ENCODE measurements at places on chromosomes 6 and 20. TPM values are rescaled to one million over a fixed set of nuclear protein-coding genes. Genes with fewer than 3 reads are reported as not detected.

The RNF146 gene
- 13.1 TPM for total RNA-seq

The SEMG1 gene
- total RNA-seq: not detected

- H3K36me3 ChIP-seq: no peaks in the 10 kb centered on the region
- H3K27me3 ChIP-seq: peaks cover 26% of the 10 kb centered on the region
- H3K4me1 ChIP-seq: no peaks in the 10 kb centered on the region
- peak; percentile 54 for DNase-seq
- H3K4me3 ChIP-seq: no peak overlapping the region
- H3K27ac ChIP-seq: no peak overlapping the region
Measured at GRCh38 chr20:48467622-48468021, 360.2 kb downstream of the PREX1 start.

DNA sequence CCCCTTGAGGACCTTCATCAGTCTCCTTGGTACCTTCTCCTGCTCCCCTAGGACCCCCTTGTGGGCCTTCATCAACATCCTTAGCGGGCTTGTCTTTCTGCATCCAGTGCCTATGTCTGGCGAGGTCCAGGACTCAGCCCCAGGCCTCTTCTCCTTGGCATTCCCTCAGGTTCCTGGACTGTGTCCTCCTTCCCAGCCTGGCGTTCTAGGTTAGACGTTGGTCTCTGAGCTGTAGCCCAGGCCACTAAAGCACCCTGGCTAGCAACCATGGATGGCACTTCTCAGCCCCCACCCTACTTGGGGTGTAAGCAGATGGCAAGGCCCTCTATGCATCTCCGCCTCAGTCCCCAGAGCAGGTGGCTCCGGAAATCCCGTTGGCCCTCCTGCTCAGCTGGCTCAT lies 51.5 kb upstream of the NNAT start:
- no peak overlapping the region for H3K27ac ChIP-seq
- no peak overlapping the region for H3K4me3 ChIP-seq
- H3K27me3 ChIP-seq: peaks cover 60% of the 10 kb centered on the region
- H3K4me1 ChIP-seq: no peaks in the 10 kb centered on the region
- H3K36me3 ChIP-seq: no peaks in the 10 kb centered on the region

DNA sequence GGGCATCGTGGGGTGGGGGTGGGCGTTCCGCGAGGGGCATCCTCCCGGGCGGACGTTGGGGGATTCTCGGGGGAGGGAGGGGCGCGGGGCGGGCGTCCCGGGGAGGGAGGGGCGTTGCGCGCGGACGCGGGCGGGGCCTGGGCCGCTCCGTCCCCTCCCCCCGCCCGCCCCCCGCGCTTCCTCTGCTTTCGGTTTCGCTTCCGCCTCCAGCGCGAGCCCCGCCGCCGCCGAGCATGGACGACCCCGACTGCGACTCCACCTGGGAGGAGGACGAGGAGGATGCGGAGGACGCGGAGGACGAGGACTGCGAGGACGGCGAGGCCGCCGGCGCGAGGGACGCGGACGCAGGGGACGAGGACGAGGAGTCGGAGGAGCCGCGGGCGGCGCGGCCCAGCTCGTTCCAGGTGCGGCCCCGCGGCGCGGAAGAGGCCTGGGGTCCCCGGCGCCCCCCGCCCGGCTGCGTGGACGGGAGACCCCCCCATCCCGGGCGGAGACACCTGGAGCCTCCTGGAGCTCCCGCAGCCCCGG lies at the start of gene OGFR:
OGFR (plus strand) TSS at position 209 of the 528 bp plus-strand sequence; CDS start at position 234, 25 bp downstream.
- H3K27ac ChIP-seq: peak within 1 kb of the TSS; percentile 84
- no peaks in the 10 kb centered on the region for H3K27me3 ChIP-seq
- peaks cover 11% of the 10 kb centered on the region for H3K4me1 ChIP-seq

DNA sequence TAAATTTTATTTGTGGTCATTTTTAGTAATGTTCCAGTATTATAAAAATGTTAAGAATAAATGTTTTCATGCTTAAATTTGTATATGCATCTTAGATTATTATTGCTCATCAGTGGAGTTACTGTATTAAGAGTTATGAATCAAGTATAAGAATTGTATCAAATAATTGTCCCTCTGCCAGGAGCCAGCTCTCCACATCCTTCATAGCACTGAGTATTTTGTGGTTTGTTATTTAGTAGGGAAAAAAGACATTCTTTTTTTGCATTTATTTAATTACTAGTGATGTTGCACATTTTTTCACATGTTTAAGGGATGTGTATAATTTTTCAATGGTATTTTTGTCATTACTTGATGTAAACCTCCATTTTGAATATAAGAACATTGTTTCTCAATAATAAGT lies 102.0 kb downstream of the ADGRB3 start:
- H3K4me1 ChIP-seq: peaks cover 6% of the 10 kb centered on the region
- peak overlapping the region; percentile 72 for H3K27ac ChIP-seq
- no peaks in the 10 kb centered on the region for H3K36me3 ChIP-seq
- H3K4me3 ChIP-seq: no peak overlapping the region

DNA sequence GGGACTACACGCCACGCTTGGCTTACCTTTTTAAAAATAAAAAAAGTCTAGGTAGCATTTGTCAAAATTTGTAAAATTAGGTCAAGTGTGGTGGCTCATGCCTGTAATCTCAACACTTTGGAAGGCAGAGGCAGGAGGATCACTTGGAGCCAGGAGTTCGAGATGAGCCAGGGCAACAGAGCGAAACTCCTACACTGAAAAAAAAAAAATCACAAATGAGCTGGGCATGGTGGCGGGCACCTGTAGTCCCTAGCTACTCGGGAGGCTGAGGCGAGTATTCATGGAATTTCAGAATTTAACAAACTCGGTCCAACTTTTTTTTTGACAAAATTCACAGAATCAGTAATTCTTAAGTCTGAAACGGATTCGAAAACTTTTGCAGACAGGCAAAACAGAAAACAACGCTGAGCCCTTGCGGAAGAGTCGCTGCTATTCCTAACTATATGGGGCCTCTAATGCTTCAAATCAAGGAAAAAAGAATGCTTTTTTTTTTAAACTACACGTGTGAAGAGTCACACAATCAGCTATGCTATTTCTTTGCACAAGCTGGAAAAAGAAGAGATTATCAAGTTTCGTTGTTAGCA lies 62.9 kb downstream of the GTF2H5 start:
- peak overlapping the region; percentile 72 for H3K4me3 ChIP-seq
- peak overlapping the region; percentile 90 for H3K27ac ChIP-seq
- no peaks in the 10 kb centered on the region for H3K36me3 ChIP-seq

DNA sequence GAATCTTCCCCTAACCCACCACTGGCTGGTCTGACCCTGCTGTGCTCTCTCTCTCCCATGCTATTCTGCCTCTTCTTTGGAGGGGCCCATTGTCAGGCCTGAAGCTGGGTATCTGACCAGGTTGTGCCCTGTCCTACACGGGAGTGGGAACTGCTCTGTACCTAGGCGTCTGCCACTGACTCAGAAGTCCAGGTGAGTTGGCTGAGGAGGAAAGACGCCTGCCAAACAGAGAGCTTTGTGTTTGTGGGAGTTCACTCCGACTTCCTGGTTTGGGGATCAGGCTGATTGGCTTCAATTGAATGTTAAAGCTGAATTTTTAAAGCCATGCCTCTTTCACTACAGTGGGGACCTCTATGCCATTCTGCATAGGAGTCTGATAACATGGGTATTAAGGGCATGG lies 136.0 kb downstream of the CCDC170 start:
- H3K27me3 ChIP-seq: no peaks in the 10 kb centered on the region
- H3K36me3 ChIP-seq: no peaks in the 10 kb centered on the region
- no peak overlapping the region for H3K27ac ChIP-seq
- no peak overlapping the region for H3K4me3 ChIP-seq
- no peaks in the 10 kb centered on the region for H3K4me1 ChIP-seq
- DNase-seq: no peak

DNA sequence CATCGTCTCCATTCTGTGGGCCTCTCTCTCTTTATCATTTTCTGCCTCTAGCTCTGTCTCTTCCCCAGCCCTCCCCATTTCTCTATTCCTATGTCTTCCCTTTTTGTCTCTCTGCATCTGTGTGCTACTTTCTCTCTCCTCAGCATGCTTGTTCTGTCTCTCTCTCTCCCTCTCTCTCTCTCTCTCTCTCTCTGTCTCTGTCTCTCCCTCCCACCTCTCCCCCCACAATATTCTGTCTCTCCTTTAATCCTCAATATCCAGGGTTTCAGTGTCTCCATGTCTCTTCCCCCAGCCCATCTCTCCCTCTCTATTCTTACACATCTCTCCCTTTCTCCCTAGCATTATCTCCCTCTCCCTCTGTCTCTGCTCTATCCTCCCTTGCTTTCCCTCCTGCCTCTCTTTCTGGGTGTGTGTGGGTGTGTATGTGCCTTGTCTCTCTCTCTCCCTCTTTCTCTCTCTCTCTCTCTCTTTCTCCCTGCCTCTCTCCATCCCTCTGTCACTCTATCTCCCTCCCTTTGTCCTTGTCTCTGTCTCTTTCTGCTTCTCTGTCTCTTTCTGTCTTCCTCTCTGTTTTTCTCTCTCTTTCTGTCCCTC lies 76.9 kb upstream of the SIRPA start:
- DNase-seq: no peak
- H3K4me1 ChIP-seq: no peaks in the 10 kb centered on the region
- H3K27me3 ChIP-seq: 0 out of 2 replicates have a peak, but pooled peaks cover 6% of the 10 kb centered on the region
- no peaks in the 10 kb centered on the region for H3K36me3 ChIP-seq
- no peak overlapping the region for H3K4me3 ChIP-seq

DNA sequence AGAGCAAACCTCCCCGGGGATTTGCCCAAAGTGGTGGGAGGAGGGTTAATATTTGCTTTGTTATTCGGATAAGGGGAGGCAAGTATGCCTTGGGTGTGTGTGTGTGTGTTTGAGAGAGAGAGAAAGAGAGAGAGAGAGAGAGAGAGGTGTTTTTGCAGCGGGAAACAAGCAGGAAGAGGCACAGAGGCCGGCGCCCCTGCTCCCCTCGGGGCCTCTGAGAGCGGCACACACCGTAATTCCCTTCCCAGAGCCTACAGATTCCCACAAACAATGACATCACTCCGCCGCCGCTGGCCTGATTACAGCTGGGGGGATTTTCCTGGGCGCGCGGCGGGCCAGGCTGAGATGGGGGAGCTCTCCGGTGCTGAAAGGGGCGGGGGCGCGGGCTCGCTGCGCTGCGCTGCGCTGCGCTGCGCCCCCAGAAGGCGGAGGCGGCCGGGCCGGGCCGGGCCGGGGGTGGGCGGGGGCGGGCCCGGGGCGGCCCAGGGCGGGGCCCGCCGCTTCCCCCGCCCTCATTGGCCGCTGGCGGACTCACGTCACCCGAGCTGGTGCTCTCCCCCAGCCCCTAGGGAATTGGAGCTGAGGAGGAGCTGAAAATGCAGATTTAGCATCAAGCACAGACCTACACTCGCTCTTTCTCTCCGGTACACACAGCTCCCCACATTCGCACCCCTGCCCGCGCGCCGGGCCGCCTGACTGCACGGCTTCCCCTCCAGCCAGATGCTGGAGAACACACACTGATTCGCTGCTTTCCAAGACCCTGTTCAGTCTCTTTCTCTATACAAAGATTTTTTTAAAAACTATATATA lies at the start of gene PCSK2:
PCSK2 (plus strand) TSS at position 631 of the 809 bp plus-strand sequence. CDS start 266 bp downstream, outside the sequence.
- no peaks in the 10 kb centered on the region for H3K36me3 ChIP-seq
- H3K4me1 ChIP-seq: peaks cover 5% of the 10 kb centered on the region
- peak; percentile 40 for DNase-seq
- no peak within 1 kb of the TSS for H3K27ac ChIP-seq
- no peaks in the 10 kb centered on the region for H3K27me3 ChIP-seq
- no peak within 1 kb of the TSS for H3K4me3 ChIP-seq

GRCh38 chr20:63501818-63502670 lies 3.2 kb upstream of the EEF1A2 start:
- H3K27me3 ChIP-seq: peaks cover 15% of the 10 kb centered on the region
- no peak overlapping the region for H3K27ac ChIP-seq
- peak; percentile 93 for DNase-seq

The SSTR4 gene
- not detected for total RNA-seq

DNA sequence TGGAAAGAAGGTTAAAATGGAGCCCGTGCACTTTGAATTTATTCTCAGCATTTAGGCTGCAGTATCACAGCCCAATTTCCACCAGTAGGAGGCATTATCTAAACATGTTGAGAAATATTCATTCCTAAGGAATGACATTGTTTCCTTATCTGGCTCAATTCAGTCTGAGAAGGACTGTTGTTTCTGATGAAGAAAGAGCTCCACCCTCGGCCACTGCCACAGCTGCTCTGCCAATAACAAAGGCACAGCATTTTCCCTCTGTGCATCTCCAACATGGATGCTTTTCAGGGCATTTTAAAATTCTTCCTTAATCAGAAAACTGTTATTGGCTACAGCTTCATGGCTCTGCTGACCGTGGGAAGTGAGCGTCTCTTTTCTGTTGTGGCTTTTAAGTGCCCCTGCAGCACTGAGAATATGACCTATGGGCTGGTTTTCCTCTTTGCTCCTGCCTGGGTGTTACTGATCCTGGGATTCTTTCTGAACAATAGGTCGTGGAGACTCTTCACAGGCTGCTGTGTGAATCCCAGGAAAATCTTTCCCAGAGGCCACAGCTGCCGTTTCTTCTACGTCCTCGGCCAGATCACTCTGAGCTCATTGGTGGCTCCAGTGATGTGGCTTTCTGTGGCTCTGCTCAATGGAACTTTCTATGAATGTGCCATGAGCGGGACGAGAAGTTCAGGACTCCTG lies at the start of gene CALHM5:
CALHM5 (plus strand) TSS at position 216 of the 687 bp plus-strand sequence; CDS start at position 274, 58 bp downstream.
- H3K4me1 ChIP-seq: peaks cover 3% of the 10 kb centered on the region
- DNase-seq: peak; percentile 38
- H3K36me3 ChIP-seq: no peaks in the 10 kb centered on the region
- H3K27me3 ChIP-seq: no peaks in the 10 kb centered on the region
- no peak within 1 kb of the TSS for H3K27ac ChIP-seq

DNA sequence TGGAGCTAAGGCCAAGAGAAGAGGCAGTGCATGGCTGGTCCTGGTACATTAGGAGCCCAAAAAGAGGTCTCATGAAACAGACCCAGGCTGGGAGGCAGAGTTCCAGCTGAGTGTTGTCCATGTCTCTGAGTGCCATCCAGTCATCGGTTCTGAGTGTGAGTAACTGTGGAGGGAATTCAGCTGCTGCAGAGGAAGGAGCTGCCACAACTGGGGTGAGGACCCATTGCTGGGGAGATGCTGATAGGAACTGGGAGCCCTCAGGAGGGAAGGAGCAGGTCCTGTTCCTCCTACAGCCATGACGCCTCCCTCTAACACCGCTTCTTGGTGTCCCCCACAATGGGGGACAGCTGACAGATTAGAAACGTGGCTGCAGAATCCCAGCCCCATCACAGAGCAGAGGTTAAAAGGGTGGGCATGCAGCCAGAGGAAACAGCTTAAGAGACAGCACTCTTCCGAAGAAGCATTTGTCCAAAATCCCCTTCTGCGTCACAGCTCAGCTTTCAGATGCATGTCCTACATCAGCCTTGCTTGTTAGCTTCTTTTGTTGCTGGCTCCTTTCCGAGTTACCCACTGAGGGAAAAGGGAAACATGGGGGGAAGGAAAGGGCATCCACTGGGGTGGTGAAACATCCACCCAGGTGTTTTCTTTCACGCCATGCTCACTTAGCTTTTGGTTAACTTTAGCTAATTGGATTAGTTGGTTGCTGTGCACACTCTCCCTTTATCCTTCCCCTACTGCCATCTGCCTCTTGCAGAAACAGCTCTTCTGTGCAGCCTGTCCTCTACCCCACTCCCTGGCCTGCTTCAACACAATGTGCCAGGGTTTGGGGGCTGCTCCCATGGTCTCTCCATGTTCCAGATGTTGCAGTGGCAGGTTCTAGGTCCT lies 239.2 kb downstream of the SYNDIG1 start:
- no peaks in the 10 kb centered on the region for H3K36me3 ChIP-seq
- no peaks in the 10 kb centered on the region for H3K4me1 ChIP-seq

The VWA7 gene
- total RNA-seq: 2.9 TPM

The SPAG4 gene
- 9.6 TPM for total RNA-seq

The WDR46 gene
- 117 TPM for total RNA-seq

Measured in K562 (cell line).